Pulmonary artery endothelial cell (primary cell): ENCODE measurements at places on chromosomes 12 and 14. TPM values are rescaled to one million over a fixed set of nuclear protein-coding genes. Genes with fewer than 3 reads are reported as not detected.

Gene IFI27
- total RNA-seq, result 317 and 506 TPM in 2 replicates

Gene KRT85
- under 0.01 TPM in 1 of 2 replicates, not detected in the other for total RNA-seq

Gene CIT
- total RNA-seq, result 15.8 and 29.7 TPM in 2 replicates

Gene CMAS
- total RNA-seq, result 29.3 and 32.8 TPM in 2 replicates

Gene KRT73
- total RNA-seq, result not detected in 2 replicates

Gene TEX52
- not detected in 2 replicates for total RNA-seq

Gene CARMIL3
- under 0.01 and 0.04 TPM in 2 replicates for total RNA-seq

Gene CMA1
- not detected in 2 replicates for total RNA-seq

Gene CMTM5
- not detected in 2 replicates for total RNA-seq

Gene ZNF10
- total RNA-seq, result 5.4 and 7.5 TPM in 2 replicates

Gene TAC3
- total RNA-seq, result not detected in 2 replicates

Gene ZCRB1
- total RNA-seq, result 25.9 and 26.5 TPM in 2 replicates

Gene ARHGEF25
- total RNA-seq, result 5.3 and 5.7 TPM in 2 replicates

Gene POLE2
- 14.8 and 18.2 TPM in 2 replicates for total RNA-seq

Gene NGB
- not detected in 2 replicates for total RNA-seq

Gene AGAP2
- 0.07 and 0.11 TPM in 2 replicates for total RNA-seq

Gene CPNE6
- not detected in 2 replicates for total RNA-seq

Gene KRT80
- total RNA-seq, result 2.0 and 4.9 TPM in 2 replicates

Gene DNAH10
- under 0.01 TPM in 2 replicates for total RNA-seq

Gene FOXJ2
- 3.9 and 4.2 TPM in 2 replicates for total RNA-seq
